ENCODE measurements at places on chromosomes 5 and 9.

- no peak for DNase-seq
Measured at GRCh38 chr9:99075246-99075912, 29.5 kb upstream of the TGFBR1 start.

- no peak for DNase-seq
Measured at GRCh38 chr5:32144378-32145207, 29.5 kb downstream of the GOLPH3 start.

GRCh38 chr9:69136185-69136584 is 37.9 kb upstream of the TJP2 start:
- no peak for DNase-seq

GRCh38 chr9:14822666-14823065 is 87.6 kb downstream of the FREM1 start:
- DNase-seq = no peak

DNA sequence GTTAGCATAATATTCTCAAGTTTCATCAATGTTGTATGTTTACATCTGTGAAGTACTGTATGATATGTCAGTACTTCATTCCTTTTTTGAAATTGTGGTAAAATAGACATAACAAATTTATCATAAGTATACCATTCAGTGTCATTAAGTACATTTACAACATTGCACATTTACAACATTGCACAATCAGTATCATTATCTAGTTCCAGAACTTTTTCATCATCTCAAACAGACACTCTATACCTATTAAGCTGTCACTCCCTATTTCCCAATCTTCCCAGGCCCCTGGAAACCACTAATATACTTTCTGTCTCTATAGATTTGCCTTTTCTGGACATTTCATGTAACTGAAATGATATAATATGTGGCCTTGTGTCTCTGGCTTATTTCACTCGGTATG is 75.1 kb upstream of the ATG10 start:
- DNase-seq = no peak

DNA sequence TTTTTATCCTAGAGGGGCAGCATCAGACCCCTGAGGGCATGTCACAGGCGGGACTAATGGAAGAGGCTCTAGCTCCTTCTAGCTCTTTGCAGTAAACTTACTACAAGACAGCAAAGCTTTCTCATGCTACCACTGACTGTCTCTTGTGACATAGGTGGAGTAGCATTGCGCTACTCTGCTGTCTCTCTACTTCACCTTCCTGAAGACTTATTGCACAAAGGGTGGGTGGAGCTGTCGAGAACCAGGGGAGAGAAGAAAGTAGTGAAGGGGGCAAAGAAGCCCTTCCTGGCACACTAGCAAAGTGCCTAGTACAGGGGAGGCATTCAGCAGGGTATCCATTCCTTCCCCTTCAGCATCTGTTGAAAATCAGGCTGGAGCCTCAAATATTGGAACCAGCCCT is 36.1 kb upstream of the NEK6 start:
- DNase-seq = no peak

DNA sequence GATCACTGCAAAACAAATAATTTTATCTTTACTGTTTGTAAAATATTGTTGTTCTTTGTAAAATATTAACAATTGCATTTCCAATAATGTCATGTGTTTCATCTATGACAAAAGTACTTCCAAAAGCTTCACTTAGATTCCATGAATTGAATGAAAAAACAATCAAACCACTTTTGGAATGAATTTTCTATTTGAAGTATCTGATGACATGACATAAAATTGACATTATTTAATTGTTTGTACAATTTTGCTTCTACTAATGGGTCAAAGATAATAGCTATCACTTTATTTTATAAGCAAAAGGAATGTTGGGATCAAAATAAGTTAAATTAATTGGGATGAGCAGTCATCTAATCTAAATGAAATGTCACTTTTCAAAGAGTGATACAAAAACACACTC is 684.3 kb downstream of the NR2F1-AS1 start:
- DNase-seq = no peak

DNA sequence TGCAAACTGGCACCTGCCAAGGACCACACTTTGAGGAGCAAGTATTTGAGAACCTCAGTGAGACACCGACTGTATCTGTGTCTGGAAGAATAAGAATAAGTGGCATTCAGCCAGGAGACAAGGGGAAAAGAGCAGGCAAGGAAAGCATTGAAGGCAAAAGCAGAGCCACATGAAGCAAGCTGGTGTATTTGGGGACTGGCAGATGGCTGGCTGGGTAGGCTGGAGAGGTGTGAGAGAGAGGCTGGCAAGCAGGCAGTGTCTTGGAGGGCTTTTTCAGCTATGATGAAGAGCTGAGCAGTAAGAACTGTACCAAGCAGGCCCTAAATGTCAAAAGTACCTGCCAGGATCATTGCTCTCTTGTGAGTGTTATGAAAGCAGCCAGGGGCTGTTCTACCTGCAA is 14.1 kb upstream of the C5orf58 start:
- DNase-seq = no peak

- DNase-seq = no peak
Measured at GRCh38 chr9:92405818-92406217, 1.4 kb upstream of the OGN start.

GRCh38 chr5:53568871-53569270 is 8.4 kb downstream of the NDUFS4 start:
- no peak for DNase-seq

- no peak for DNase-seq
Measured at GRCh38 chr9:1909322-1909721, 105.8 kb upstream of the SMARCA2 start.

GRCh38 chr5:15376088-15376487 is 123.9 kb upstream of the FBXL7 start:
- no peak for DNase-seq

DNA sequence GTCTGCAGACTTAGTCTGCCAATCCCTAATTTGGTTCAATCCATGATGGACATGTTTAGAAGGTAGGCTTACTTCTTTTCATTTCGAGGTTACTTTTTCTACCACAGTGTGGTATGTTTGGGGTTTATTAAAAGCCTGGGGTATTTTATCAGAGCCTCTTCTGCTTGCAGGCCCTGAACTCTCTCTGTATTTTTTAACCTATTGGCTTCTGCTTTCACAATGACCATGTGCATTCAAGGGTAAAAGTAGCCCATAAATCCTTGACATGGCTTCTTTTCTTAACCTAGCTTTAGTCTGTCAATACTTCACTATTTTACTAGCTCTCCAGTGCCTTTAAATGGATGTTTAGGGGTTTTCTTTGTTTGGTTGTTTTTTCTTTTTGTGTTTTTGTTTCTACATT is 286.6 kb downstream of the FER start:
- DNase-seq = no peak

DNA sequence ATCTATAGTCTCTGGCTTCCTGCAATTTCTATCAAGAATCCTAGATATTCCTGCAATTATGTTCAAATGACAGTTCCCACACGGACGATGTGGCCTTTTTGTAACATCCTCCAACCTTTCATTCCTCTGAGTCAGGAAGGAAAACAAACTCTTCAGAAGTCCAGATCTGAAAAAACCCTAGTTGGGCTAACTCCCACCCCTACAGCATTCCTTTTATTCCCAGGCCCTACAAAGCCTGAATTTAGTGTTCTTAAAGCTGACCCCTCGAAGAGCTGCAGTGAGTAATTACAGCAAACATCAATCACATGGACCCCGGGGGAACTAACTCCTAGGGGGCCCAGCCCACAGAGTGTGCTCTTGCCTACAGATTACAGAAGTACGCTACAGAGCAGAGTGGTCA is 99.7 kb downstream of the SERINC5 start:
- DNase-seq = no peak

- no peak for DNase-seq
Measured at GRCh38 chr5:59767211-59767605, 126.3 kb downstream of the PDE4D start.

DNA sequence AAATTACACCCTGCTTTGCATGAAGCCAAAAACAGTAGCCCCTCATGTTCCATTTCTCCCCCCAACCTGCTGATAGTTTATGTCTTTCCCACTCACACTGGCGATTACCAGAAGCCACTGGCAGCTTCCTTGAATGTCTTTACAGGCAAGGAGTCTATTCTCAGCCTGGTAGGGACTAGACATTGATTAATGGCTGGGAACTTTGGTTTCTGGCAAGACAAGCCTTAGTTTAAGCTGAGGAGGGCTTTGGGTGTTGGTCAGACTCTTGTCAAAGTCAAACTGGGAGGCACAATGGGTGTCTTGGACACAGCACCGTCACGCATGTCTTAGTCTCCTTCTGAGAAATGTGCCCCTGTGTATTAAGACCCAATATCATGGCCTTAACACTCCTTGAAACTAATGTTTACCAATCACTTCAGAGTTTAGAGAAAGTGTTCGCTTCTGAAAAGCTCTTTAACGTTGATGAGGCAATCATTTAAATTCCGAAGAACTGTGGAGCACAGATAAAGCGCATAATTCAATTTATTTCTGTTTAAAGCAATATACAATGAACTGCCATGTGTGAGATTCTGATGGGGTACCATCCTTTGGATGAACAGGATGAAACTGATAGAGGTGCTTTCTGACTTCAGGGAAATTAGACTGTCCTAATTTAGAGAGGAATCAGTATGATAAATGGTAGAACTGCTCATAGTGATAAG is 53.9 kb upstream of the CPEB4 start:
- DNase-seq = no peak

DNA sequence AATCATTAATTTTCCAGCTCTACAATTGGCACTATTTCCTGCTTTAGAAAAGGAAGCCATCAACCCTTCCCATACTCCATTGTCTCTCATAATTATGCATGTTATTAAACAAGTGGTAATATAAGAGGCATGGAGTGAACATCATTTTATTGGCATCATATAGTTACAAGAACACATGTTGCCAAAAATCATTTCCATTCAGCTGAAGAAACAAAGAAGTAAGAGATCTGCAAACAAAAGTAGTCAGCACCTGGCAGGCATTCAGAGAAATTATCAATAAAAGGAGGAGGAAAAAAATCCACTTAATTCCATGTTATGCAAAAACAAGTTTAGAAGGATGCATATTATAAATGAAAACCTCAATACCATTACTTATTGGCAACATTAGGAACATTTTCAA is 1208.2 kb upstream of the C9orf72 start:
- no peak for DNase-seq

- no peak for DNase-seq
Measured at GRCh38 chr9:86718388-86719049, 228.8 kb downstream of the GAS1 start.

- DNase-seq = no peak
Measured at GRCh38 chr9:4116723-4117460, 183.0 kb downstream of the GLIS3 start.
